ENCODE measurements at places on chromosomes 2 and 18.

DNA sequence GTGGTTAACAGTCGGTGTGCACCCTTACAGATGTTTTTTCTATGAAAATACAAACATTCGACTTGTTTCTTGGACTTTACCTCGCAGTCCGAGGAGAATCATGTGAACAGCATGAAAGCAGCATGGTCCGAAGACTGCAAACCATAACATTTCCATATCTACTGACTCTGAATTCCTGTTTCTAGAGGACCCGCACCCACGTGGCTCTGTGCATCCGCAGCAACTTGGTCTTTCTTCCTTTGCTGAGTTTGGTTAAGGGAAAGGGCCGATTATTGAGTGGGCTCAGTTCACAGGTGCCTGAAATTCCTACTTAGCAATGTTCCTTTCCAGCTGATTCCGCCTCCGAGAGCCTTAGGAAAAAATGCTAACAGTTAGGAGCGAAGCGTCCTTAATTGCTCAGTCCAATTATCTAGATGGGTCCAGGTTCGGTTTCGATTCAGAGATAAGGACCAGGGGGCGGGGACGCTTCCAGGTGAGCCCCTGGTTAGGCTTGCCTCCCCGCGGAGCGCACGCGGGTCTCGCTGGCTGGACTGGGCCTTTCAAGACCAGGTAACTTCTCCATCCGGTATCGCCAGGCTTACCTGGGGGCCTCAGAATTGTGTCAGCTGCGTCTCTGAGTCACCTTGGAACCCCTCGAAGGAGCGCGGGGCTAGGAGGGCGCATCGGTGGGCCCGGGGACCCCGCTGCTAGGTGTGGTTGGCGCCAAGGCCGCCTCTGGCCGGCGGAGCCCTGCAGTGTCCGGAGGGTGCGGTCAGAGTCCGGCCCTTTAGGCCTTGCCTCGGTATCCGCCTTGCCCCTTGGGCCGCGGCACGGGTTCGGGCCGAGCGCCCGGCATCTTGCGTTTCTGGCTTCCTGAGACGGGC is 1.1 kb upstream of the B3GNT2 start:
- no peak for DNase-seq

- DNase-seq, result no peak
Observed at GRCh38 chr18:79395761-79396404, at the start of gene NFATC1. Gene NFATC1 (plus strand): TSS chr18:79395930. CDS start chr18:79396225, 295 bp downstream.

- no peak for DNase-seq
Observed at GRCh38 chr2:65781756-65782155, 349.4 kb upstream of the SPRED2 start.

GRCh38 chr2:207143215-207144172 is 22.3 kb downstream of the KLF7 start:
- DNase-seq, result no peak

GRCh38 chr2:149141046-149141445 is 102.5 kb downstream of the LYPD6B start:
- DNase-seq, result no peak

- DNase-seq, result no peak
Observed at GRCh38 chr2:236748385-236748784, 178.8 kb downstream of the ACKR3 start.

GRCh38 chr2:2422621-2423020 is 91.5 kb upstream of the MYT1L start:
- DNase-seq, result no peak

DNA sequence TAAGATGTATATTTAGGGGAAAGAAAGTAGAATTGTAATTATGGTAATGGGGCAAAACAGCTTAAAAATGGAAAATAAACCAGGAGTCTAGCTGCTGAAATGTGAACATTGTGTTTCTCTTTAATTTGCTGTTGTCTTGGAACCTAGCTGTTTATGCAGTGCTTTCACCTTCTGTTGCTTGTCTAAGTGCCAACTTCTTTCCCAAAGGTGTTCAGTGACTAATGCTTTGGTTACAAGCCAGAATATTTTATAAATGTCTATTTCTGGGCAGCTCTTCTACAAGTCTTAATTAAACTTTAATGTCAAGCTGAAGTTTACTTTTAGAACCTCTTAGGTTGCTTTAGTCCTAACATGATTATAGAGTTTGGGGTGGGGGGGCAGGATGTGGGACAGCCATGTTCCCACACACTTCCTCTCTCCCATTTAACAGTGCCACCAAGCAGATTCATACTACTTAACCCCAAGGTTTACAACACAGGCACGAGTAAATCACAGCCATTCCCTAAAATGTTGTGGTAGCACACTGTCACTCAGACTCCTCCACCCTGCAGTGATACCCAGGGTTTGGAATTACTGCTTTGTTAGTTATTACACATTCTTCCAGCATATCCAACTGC is 60.6 kb downstream of the ITGA4 start:
- no peak for DNase-seq

DNA sequence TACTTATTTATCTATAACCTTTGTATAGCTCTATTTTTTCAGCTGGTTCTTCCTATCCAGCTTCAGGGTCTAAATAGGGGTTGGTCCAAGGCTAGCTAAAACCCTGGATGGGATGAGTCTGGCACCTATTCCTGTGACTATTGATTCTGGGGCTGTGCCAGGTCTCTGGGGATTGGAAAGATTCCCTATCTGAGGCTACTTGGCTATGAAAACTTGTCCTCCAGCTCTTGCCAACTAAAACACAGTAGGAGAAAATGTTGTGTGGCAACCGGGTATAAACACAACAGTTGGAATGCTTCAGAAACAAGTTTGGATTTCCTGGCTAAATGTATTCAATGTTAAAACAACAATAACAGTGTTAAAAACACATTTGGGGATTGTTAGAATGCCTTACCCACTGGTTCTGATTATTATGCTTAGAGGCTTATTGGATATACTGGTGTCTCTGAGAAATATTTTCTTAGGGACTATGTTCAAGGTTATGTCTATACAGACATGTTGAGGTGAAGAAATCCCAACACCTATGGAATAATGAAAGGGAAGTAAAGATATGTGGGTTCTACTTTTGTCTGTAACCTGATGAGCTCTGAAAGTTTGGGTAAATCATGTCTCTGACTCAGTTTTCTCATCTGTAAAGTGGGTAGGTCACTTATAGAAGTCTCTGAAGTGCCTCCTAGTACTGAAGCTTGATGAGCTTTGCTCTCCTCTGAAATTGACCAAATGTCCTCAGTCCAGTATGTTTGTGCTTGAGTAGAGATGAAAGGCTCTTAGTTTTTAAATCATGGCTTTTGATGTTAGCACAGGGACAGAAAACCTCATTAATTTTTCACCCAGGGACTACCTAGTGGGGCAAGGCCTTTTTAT is 460.7 kb downstream of the MTX2 start:
- peak; percentile 32 for DNase-seq

GRCh38 chr2:121210691-121211090 is 74.3 kb downstream of the TFCP2L1 start:
- no peak for DNase-seq

- no peak for DNase-seq
Observed at GRCh38 chr2:104794441-104794840, 59.5 kb upstream of the POU3F3 start.

- no peak for DNase-seq
Observed at GRCh38 chr2:149904352-149905175, 317.0 kb upstream of the MMADHC start.

GRCh38 chr2:8004250-8004681 is 677.6 kb upstream of the ID2 start:
- DNase-seq, result no peak

GRCh38 chr2:191112448-191112901 is 38.3 kb downstream of the STAT4 start:
- no peak for DNase-seq

DNA sequence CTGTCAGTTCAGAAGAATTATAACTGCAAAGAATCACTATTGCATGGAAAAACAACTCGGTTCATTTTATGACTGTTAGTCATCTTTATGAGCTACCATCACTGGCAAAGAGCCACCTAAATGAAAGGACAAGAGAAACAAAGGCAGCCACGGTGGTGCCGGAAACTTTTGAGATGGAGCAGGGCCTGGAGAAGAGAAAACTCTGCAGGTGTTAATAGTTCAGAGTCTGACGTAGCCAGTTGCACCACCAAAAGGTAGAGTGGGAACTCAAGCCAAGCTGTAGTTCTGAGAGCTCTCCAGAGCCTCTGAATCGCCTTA is 110.9 kb downstream of the FTCDNL1 start:
- DNase-seq, result no peak

- DNase-seq, result no peak
Observed at GRCh38 chr2:133504566-133505505, 63.4 kb downstream of the NCKAP5 start.

- no peak for DNase-seq
Observed at GRCh38 chr18:22791310-22791610, 141.9 kb upstream of the RBBP8 start.

- no peak for DNase-seq
Observed at GRCh38 chr2:100388703-100389102, 28.8 kb downstream of the CHST10 start.

DNA sequence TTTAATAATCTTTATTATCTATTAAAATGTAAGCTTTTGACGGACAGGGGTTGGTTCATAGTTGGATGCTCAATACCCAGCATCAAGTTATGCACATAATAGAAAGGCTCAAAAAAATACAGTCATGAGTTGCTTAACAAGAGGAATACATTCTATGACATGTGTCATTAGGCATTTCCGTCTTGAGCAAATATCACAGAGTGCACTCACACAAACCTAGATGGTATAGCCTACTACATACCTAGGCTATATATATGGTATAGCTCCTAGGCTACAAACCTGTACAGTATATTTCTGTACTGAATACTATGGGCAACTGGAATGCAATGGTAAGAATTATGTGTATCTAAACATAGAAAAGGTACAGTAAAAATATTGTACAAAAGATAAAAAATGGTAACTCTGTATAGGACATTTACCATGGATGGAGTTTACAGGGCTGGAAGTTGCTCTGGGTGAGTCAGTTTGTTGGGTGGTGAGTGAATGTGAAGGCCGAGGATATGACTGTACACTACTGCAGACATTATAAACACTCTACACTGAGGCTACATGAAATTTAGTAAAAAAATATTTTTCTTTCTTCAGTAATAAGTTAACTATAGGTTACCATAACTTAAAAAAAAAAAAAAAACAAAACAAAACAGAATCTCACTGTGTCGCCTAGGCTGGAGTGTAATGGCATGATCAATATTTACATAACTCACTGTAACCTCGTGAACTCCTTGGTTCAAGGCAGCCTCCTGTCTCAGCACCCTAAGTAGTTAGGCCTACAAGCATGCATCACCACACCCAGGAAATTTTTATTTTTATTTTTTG is 201.2 kb downstream of the NBAS start:
- DNase-seq, result no peak

DNA sequence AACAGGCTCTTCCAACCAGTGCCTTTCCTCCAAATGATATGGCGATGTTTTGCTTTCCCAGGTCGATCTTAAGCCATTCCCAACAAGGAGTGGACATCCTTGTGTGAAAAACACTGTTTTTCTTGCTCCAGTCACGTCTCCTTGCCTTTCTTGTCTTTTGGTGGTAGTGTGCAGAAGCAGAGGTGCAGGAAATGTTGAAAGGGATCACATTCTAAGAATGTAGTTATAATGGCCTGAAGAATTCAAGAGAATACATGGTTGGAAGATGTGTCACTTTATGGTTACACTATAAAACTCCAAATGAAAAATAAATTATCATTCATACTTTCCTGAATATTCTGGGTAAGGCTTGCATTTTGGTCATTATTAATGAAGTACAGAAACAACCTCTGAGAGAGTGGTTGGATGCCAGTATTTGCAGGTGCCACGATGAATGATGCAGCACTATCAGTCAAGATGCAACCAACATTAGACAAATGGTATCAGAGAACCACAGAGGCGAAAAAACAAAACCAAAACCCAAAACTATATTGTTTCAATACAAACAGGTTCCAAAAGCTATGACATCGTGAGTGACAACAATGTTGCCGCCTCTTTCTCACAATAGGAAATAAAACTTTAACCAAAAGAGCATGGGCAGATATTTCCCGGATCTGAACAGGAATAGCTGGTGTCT is 27.5 kb upstream of the POLE4 start:
- DNase-seq, result no peak

- no peak for DNase-seq
Observed at GRCh38 chr2:58800881-58801280, 559.8 kb upstream of the FANCL start.

DNA sequence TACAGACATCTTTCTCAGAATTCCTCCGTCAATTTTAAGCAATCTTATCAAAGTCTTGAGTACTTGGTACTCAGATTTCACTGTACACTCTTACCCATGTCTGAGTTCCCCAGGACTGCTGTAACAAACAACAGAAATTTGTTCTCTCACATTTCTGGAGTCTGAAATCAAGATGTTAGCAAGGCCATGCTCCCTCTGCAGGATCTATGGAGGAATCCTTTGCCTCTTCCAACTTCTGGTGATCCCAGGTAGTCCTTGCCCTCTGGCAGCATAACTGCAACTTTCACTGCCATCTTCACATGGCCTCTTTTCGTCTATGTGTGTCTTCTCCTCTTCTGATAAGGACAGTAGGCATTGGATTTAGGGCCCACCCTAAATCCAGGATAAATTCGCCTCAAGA is 17.1 kb upstream of the CACNB4 start:
- DNase-seq, result no peak

DNA sequence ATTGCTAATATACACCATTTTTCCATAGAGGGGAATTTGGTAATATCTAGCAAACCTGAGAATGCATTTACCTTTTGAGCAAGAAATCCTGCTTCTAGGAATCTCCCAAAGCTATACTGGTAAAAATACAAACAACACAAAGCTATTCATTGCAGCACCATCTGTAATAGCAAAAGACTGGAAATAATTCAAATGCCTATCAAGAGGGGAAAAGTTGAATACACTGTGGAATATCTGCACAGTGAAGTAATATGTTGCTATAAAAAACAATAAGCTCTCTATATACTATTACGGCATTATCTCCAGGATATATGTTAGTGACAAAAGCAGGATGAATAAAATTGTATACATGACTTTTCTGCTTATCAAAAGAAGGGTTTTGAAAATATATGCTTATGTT is 112.3 kb upstream of the CHAC2 start:
- no peak for DNase-seq

DNA sequence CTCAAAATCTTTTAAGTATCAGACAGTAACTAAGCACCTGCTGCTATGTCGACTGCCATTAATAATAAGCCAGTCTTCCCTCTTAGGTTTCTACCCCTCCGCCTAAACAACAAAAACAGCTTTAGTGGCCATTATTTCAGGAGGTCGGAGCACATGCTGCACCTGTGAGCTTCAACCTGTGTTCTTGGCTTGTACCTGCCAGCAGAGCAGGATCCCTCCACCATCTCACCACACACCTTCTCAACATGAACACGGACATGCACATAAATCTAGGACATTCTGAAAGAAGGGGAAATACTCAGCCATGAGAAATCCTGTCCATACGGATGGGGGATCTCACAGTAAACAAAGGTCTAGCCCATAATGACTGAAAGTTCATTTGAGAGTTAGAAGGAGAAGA is 3.7 kb downstream of the CYB5A start:
- DNase-seq, result no peak

DNA sequence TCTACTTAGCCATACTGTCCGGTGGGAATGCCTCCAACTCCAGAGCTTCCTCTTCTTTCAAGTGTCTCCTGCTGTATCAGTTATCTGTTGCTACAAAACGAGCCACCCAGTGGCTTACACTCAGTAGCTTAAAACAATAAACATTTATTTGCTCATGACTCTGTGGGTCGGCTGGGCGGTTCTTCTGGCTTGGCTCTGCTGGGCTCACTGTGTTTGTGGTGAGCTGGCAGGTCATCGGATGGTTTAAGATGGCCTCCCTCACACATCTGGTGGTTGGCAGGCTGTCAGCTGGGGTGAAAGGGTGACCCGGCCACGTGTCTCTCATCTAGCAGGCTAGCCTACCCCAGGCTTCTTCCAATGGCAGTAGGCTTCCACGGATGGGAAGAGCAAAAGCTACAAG is 122.4 kb upstream of the SLC1A4 start:
- no peak for DNase-seq

- peak; percentile 58 for DNase-seq
Observed at GRCh38 chr2:233544200-233544610, 22.4 kb downstream of the USP40 start.

Data from left renal cortex interstitium (tissue), 4 donors.